ENCODE measurements at places on chromosomes 11 and 22. TPM values are rescaled to one million over a fixed set of nuclear protein-coding genes. Genes with fewer than 3 reads are reported as not detected.

Gene BTBD18
- not detected for total RNA-seq

Gene OR5B21
- total RNA-seq, result not detected

Gene OLFML1
- total RNA-seq, result not detected

Gene NLRP10
- not detected for total RNA-seq

Gene GAB4
- 0.16 TPM for total RNA-seq

Gene P2RX3
- not detected for total RNA-seq

Gene UEVLD
- 15.4 TPM for total RNA-seq

Gene ALG8
- 48.8 TPM for total RNA-seq

GRCh38 chr22:24153959-24154358 is 27.3 kb upstream of the SUSD2 start:
- DNase-seq, result no peak

- DNase-seq, result no peak
These were observed 1.1 kb downstream of the DNAL4 start for GRCh38 chr22:38792833-38793232.

DNA sequence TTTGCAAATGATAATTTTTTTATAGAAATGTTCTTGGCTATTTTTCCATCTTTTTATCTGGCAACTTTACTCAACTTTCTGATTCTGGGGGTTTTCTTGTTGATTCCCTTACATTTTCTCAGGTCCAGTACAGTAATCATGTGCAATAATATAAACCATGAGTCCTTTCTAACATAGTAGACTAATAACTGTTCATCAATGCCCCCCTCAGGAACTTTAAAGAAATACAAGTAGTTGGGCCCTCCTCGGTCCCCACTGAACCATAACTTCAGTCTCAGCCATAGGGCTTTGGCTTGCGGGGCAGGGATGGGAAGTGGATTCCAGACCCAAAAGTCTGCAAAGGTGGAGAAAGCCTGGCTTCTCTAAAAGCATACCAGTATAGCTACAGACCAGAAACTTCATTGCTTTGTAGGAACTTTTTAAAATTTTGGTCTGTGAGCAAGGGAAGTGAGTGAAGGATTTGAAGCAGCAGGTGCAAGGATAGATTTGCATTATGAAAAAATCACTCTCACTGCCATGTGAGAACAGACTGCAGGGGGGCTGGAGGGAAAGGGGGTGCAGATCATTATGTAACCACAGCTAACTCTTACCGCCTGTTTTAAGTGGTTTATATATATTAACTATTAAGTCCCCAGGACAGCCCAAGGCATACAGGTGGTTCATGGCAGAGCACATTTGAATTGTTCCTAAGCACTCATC is 10.4 kb upstream of the TUB start:
- DNase-seq, result no peak

DNA sequence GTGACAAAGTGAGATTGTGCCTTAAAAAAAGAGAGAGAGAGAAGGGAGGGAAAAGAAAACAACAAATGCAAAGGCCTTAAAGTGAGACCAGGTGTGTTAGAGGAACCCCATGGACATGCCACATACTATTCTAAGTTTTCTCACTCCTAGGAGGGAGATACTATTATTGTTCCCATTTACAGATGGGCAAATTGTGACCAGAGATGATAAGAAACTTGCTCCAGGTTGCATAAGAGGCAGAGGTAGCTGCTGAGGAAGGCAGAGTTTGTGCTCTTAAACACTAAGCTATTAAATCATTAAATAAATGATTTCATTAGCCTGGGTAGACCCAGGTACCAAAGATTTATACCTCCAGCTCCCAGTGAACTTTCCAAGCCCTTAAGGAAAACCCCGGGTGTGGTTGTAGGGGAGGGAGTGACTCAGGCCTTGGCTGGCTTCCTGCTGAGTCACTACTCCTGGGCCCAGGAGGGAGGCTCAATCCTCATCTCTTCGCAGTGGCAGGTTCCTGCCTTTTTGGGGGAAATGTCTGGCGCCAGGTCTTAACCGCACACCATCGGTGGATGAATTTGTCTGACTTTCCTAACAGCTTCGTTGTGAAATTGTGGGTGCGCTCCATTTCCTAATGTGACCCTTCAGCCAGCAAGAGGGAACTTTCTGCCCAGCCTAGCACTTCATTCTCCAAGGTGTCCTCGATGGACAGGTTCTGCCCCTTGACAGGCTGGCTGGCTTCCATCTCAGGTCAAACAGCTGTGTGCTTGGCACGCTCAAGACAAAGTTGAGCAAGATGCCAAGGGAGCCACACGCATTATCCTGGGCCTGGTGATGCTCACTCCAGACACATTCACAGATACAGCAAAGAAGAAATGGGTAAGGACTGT is 33.4 kb upstream of the PTPRJ start:
- DNase-seq, result peak; percentile 37

- no peak for DNase-seq
These were observed 110.4 kb downstream of the ELP4 start for GRCh38 chr11:31619980-31620379.

DNA sequence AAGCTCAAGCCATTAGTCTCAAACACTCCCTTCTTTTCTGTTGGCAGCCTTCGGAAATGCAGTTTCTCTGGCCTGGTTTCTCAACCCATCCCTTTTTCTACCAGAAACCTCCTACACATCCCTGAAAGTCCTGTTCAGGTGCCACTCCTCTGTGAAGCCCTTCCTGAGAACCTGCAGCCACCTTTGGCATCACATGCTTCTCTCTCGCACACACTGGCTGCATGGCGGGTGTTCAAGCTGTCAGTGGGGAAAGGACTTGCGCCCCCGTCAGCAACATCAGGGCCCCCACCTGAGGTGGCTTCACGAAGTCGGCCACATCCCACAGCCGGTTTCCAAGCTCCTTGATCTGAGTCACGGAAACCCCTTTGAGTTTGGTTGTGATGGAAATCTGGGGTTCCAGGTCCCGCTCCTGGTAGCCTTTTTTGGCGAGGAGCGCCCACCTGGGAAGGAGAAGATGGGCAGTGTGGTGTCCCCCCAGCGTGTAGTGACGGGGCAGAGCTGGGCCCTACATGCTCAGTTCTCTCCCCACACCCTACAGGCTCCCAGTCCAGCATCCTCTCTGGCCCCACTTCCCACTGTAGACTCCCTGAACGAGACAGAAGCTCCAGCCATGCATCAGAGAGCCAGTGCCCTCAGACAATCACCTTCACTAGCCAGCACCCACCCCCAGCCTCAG is 1.7 kb upstream of the LRRC74B start:
- DNase-seq, result no peak

GRCh38 chr22:19970031-19970478 is 28.4 kb upstream of the TXNRD2 start:
- no peak for DNase-seq

DNA sequence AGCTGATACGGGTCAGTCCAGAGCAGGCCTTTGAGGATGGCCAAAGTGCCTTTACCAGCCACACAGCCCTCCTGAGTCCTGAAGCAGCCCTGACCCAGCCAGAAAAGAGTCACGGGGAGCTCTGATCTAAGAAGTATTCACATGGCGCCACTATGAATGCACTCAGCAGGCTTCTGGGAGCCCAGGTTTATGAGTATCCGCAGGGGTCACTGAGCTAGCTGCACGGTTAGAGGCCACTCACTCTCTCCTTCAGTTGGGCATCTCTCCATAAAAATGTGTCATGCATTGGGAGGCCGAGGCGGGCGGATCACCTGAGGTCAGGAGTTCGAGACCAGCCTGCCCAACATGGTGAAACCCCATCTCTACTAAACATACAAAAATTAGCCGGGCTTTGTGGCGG is 10.3 kb downstream of the KIAA1671 start:
- DNase-seq, result no peak

- peak; percentile 46 for DNase-seq
These were observed 22.7 kb upstream of the GRAMD1B start for GRCh38 chr11:123407130-123407995.

- no peak for DNase-seq
These were observed 246.6 kb downstream of the FAM76B start for GRCh38 chr11:95542868-95543551.

DNA sequence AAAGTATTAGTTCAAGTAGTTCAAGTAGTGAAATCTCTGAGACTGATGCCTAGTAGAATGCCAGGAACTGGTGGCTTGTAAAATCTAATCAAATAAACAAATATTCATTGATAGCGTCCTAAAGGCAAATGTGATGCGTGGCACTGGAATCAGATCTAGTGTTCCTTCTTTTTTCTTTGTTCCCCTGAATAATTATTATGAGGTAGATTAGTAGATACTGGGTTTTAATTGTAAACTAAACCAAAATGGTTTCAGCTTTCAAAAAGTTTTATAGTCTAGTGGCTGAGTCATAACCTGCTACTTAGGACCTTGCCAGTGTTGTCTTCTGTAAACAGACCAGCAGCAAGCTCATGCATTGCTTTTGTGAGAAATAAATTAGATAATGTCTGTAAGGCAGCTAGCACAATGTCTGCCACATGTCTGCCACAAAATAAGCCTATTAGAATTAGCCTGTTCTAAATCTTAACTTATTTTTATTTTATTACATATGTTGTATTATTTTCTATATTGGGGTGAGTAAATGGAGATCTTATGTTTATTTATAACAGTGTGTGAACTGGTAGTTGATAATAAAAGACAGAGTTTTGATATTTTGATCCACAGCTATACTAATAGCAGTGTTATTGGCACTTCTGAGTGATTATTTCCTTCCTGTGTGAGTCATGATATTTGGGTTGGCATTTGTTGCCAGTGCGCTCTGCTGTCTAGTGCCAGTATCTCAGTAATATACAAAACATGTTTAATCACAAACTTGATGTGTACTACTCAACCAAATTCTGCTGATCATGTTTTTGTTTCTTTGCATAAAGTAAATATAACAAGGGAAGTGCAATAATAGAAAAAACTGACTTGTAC is 135.7 kb downstream of the TMEM135 start:
- no peak for DNase-seq

DNA sequence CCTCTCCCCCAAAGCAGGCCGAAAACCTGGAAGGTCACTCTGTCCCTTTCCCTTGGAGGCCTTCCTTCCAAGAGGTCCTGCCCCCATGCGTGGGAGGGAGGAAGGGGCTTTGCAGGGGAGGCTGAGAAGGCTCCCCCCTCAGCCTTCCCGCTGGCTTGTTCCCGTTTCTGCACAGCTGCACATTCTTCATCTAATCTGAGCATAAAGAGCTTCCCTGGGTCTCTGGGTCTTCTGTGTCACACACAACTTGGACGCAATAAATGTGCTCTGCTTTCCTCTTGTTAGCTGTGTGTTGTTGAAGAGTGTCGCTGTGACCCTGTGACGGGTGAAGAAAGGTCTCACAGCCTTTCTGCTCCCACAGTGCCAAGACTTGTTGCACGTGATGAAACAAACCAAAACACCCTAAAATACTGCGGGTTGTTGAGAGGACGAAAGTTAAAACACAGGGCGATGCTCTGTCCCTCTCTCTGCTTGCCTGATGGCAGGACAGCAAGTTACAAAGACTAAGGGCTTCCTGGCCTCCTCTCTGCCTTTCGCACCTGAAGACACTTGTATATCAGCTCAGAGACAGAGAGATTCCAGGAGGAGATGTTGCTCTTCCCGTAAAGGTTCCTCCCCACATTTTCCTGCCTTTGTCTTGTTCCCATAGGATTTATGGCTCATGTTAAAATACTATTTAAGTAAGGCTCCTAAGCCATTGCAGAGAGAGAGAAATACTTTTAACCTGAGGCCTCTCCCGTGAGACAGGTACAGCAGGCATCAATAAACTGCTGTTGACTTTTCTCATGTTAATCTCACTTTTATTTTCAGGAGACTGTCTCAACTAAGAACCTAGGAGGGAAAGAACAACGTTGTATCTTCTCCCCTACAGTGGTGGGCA is 15.4 kb upstream of the IFITM3 start:
- no peak for DNase-seq

DNA sequence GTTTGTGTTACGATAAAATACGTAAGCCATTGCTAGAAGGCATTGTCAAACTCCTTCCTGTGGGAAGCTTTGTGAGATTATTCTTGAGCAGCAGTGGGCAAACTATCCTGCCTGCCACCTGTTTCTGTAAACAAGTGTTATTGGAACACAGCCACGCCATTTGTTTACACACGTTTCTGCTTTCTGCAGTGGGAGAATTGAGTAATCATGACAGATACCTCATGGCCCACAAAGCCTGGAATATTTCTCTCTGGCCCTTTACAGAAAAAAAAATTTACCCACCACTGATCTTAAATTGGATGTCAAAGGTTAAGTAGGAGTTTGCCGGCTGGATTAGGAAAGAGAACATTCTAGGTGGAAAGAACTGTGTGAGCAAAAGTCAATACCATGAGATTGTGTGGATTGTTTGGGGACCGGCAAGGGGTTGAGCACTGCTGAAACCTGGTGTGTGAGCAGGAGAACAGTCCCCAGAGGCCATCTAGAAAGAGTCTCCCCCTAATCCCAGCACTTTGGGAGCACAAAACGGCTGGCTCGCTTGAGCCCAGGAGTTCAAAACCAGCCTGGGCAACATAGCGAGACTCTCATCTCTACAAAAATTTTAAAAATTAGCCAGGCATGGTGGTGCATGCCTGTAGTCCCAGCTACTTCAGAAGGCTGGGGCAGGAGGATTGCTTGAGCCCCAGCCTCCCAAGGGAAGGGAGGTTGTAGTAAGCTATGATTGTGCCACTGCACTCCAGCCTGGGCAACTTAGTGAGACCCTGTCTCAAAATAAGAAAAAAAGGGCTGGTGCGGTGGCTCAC is 6.0 kb upstream of the PLA2G6 start:
- no peak for DNase-seq

DNA sequence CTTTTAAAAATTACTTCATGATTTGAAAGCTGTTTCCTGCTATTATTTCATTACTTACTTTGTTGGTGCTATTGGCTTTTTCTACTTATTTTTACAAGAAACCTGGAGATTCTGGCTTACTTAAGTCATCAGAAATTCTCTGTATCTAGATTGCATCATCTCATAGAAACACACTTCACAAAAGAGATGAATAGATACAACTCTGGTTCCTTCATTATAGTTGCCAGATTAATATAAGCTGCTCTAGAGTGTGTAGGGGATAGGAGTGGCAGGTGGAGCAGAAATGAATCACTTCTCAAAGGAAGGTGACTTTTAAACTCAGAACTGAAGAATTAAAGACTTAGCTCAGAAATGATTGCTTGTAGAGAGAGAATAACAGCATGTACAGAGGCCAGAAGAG is 20.0 kb downstream of the CYP2R1 start:
- DNase-seq, result no peak

DNA sequence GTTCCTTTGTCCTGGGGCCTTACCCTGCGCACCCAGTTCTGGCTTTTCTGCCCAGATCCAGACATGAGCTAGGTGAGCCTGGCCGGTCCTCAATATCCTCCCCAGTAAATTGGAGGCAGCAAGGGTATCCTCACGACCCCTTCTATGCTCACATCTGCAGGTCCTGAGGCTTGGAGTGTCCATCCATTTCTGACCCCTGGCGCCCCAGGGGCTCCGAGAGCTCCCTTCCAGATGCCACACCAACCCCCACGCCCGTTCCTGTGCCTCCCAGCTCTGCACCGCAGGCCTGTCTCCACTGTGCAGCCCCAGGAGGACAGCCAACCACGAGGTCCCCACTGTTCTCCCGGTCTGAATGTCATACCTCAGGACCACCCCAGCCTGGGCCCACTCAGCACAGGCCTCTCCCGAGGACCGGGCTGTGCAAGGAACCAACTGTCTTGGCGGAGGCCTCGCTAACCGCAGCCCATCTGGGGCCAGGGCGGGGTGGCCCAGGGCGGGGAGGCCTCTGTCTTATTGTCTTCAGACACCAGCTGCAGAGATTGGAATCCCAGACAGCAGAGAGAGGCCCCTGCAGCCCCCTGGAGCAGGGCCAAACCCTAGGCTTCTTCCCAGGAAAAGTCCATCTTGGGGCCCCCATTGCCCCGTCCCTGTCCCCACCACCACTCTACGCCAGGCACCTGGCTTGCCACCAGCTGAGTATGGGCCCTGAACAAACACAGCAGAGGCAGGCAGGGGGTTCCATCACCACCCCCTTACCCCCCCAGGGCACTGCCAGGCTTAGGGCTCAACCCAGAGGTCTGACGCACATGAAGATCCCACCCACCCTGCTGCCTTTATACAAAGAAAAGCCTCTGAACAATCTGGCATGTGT is 39.3 kb downstream of the ALX4 start:
- DNase-seq, result no peak
